ENCODE measurements at places on chromosomes 6 and 20.

DNA sequence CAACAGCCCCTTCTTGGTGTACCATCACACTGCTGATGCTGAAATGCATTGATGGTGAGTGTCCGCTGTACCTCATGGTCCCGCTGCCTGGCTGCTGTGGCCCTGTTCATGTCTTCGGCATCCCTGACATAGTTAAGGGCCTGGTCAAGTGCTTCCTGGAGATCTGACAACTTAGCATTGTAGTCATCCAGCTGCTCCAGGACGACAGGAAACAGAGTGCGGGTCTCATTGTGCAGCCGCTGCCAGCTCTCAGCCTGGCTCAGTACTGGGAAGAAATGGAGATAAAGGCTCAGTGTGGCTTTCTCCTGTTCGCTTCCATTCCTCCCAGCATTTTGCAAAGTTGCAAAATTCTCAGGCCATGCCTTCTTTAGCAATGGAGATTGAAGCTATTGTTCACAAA lies 81.8 kb downstream of the LAMA4 start:
- no peak for DNase-seq

DNA sequence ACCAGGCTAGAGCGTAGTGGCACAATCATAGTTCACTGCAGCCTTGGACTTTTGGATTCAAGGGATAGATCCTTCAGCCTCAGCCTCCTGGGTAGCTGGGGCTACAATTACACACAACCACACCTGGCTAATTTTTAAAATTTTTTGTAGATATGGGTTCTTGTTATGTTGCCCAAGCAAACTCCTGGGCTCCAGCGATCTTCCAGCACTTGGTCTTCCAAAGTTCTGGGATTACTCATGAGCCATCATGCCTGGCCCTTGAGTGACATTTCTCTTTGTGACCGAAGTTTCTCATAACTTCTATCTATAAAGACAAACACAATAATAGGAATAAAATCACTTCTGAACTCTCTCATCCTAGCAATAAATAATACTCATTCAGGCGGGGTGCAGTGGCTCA lies 26.1 kb upstream of the GMPR start:
- no peak for DNase-seq

DNA sequence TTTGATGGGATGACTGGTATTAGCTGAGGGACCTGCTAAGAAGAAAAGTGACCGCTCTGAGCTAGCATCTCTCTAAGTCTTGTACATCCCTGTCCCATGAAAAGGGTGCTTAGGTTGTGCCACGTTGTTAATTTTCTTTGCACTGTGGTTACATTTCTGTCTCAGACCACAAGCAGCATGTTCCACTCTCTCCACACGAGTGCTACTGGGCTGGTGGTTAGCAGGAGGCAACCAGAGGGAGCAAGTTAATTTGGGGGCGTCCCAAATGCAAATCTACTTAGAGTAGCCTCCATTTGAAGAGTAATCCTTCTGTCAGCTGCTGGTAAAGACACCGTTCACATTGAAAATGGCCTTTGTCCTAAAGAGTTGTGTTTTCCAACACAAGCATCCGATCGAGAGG lies 3.4 kb upstream of the SCML4 start:
- DNase-seq = no peak

GRCh38 chr20:10577648-10578047 lies 96.2 kb downstream of the JAG1 start:
- DNase-seq = no peak

DNA sequence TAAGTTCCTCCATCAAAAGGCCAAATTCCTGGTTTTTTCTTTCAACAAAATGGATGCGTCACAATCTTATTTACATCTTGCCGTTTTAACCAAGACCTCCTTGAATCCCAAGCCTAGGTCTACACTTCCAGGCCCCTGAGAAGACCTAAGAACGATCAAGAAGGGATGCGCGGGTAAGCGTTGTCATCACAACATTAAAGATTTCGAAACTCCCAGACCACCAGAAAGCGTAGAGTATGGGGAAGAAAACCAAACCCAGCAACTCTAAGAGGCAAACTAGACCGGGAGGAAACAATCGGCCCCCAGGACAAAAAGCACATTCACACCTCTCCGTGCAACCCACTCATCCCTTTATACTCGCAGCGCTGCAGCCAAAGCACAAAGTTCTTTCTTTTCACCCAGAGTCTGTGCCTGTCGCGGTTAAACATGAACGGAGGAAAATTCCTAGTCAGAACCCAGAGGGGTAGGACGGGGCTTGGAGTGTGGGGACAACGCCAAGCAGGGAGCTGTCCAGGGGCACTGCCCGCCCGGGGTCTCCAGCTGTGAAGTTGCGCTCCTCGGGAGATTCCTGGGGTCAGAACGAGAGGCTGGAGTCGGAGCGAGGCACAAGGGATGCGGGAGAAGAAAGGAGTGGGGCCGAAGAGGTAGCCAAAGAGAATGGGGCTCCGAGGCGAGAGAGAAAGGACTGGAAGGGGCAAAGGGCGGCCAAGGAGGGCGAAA lies 725 bp downstream of the OSER1 start:
- DNase-seq = no peak

GRCh38 chr6:2157441-2158127 lies 87.8 kb downstream of the GMDS start:
- DNase-seq = no peak

- DNase-seq = no peak
These were observed 314.1 kb downstream of the CD83 start for GRCh38 chr6:14431385-14432330.

DNA sequence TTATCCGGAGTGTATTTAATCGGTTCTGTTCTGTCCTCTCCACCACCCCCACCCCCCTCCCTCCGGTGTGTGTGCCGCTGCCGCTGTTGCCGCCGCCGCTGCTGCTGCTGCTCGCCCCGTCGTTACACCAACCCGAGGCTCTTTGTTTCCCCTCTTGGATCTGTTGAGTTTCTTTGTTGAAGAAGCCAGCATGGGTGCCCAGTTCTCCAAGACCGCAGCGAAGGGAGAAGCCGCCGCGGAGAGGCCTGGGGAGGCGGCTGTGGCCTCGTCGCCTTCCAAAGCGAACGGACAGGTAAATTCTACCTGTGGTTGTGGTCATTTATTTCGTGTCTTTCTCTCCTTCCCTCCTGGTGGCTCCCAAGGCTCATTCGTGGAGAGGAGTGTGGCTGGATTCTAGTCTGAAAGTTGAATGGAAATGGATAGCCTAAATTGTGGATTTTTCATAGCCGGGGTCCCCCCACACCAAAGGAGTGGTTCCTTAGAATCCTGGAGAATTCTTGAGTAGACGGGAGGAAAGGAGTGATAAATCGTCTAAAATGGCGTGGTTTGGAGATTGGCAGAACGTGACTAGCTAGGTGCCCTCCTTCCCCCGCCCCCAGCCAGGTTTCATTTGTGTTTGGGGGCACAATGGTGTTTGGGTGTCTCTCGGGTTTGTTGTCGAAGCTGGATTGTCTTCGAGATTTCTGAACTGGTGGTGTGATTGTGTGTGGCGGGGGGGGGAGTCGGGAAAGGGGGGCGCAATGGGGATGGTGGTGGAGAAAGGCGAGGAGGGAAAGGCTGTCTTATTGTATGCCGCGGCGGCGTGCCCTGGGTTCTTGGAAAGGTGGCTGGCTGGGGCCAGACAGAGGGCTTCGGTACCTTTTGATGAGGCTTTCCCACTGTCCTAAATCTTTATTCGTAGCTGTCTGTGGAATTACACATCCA lies 673 bp downstream of the MARCKS start:
- DNase-seq = no peak

- no peak for DNase-seq
These were observed 428 bp downstream of the CCM2L start for GRCh38 chr20:32010666-32011065.

- DNase-seq = no peak
These were observed 24.5 kb upstream of the RNGTT start for GRCh38 chr6:88987922-88988321.

GRCh38 chr6:104431096-104431495 lies 428.6 kb downstream of the HACE1 start:
- no peak for DNase-seq

DNA sequence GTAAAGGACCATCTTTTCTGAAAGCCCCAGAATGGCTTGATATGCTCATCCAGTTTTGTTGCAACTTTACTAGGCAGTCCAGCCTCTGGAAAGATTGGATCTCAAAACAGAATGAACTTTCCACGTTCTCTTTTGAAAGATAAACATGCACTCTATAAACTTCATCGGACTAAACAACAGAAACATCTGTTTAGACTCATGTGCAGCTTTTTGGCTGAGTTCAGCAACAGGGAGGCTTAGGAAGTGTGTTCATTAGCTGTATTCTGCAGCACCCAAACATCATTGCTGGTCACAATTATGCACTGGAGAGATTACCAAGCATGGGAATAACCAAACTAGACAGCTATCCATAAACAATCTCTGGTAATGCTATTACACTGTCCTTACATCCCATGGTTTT lies 180.5 kb downstream of the TENT5A start:
- no peak for DNase-seq

- DNase-seq = no peak
These were observed 157.4 kb downstream of the EYA2 start for GRCh38 chr20:47051936-47052526.

DNA sequence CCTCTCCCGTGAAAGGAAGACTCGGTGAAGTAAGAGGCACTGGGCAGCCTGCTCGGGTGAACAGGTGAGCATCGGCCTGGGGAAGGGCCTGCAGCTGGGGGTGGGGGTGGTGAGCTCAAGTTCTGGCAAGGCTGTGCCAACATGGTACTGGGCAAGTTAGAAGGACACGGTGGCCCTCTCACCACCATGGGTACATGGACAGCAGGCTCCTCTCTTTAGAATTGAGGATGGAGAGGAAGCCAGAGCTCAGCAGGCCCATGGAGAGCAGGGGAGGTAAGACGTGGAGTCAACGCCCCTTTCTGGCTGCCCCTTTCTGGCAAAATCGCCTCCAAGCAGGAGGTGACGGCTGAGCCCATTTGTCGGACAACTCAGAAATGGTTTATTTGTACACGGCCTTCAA lies 135.6 kb downstream of the ANKRD60 start:
- DNase-seq = no peak

DNA sequence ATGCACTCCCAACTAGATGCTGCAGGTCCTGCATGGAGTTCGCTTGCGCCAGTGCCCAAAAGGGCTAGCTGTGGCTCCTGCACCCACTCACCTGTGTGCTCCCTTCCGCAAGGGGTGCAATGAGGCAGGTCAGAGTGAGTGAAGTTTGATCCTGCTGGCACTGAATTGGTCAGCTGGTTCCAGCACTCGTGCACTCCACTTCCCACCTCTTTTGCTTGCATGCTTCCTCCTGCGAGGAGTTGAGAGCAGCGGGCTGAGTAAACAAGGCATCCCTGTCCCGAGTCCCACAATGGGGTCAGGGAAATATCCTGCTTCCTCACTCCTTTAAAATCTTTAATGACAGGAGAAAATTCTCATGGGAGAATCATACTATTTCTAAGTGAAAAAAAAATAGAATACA lies 86.2 kb downstream of the LCA5 start:
- DNase-seq = no peak

DNA sequence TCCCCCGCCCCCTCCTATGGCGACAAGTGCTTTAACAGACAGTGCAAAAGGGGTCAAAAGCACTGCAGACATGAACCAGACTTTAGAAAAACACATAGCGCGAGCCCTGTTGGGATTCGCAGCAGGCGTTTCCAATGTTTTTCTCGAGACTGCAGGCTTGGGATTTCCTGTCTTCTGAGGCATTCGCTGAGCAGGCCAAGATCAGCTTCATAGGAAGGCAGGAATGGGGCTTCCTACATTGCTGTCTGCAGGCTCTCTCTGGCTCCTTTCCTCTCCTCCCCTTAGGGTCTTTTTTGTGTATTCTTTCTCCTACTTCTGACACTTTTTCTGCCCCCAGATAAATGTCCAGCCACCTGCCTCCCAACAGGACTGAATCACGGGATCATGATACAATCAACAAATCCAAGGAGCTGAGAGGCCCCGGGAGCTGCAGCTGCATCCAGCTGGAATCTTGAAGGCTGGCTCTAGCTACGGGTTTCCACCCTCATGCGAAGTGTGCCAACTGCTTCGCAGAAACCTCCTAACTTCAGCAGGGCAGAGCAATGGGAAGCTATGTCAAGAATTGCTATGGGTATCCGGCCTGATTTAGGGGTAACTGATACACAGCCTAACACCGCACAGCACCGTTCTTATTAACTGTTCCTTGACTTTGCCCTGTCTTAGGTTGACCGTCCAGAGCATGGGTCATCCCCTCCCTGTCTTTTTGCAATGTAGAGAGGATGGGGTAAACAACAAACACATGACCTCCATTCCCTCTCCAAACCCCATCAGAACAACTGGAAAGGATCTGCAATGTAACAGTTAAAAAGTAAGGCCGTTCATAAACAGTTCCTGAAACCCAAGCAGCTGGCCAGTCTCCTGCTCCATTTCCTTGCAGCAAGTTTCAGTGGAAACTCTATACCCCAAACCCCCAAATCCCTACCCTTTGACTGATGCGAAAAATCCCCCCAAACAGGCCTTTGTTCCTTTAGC lies 31.5 kb downstream of the SNX5 start:
- no peak for DNase-seq

DNA sequence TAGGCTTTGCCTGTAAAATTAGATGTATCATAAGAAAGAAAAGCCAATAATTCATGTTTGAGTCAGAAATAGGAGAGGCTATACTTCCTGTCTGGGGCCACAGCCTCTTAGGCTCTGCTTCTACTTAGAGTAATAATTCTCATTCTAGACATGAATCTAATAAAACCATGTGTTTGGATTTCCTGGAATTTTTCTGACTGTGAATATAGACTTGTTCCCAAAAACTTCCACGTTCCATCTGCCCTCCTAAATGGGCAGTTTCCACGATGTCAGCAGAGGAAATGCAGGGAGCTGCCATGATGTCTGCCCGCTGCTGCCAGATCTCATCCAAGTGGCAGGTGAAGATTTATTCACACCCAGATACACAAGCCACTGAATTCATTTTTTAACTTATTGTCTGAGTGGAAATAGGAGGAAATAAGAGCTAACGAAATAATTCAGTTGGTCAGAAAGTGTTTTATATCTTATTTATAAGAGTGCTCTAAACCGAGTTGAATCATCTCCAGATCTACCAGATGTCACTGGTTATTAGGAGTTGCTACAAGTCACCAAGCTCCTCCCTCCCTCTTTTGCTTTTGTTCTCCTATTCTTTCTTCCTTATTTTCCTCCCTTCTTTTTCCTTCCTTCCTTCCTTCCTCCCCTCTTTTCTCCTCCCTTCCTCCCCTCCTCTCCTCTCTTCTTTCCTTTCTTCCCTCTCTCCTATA lies 69.3 kb downstream of the ALDH8A1 start:
- DNase-seq = no peak

GRCh38 chr20:3082955-3083952 lies 1.3 kb downstream of the AVP start:
- DNase-seq = no peak
